ENCODE measurements at places on chromosomes 2 and 18. TPM values are rescaled to one million over a fixed set of nuclear protein-coding genes. Genes with fewer than 3 reads are reported as not detected.

ADGRF3 gene
- total RNA-seq, result 0.06 TPM

CABLES1 gene
- 13.0 TPM for total RNA-seq

AGPS gene
- 44.7 TPM for total RNA-seq

CERKL gene
- total RNA-seq, result 0.15 TPM

ILKAP gene
- total RNA-seq, result 39.9 TPM

GPBAR1 gene
- 0.31 TPM for total RNA-seq

IL36B gene
- 0.17 TPM for total RNA-seq

MEX3C gene
- total RNA-seq, result 19.7 TPM

DSEL gene
- 0.40 TPM for total RNA-seq

STEAP3 gene
- total RNA-seq, result 51.2 TPM

LAMA3 gene
- total RNA-seq, result 55.8 TPM

INO80D gene
- 1.5 TPM for total RNA-seq

SCYGR6 gene
- not detected for total RNA-seq

HMSD gene
- total RNA-seq, result 0.23 TPM

MYO3B gene
- not detected for total RNA-seq

RTN4 gene
- total RNA-seq, result 421 TPM

GPR39 gene
- total RNA-seq, result 7.5 TPM

SDC1 gene
- 148 TPM for total RNA-seq

SCN9A gene
- total RNA-seq, result 4.4 TPM

SCN3A gene
- not detected for total RNA-seq

TUBA4B gene
- total RNA-seq, result 0.28 TPM

UGGT1 gene
- total RNA-seq, result 21.3 TPM

ALPI gene
- not detected for total RNA-seq

GPR55 gene
- total RNA-seq, result not detected

BCL2 gene
- total RNA-seq, result 0.53 TPM

GALNT14 gene
- 47.8 TPM for total RNA-seq

KCNIP3 gene
- total RNA-seq, result 2.0 TPM

ASB1 gene
- 60.3 TPM for total RNA-seq

MAP3K19 gene
- total RNA-seq, result not detected

ANKRD30B gene
- not detected for total RNA-seq

DSG4 gene
- total RNA-seq, result not detected

CNDP1 gene
- total RNA-seq, result not detected

PAX3 gene
- total RNA-seq, result not detected

MROH2A gene
- total RNA-seq, result 0.26 TPM

VWA3B gene
- total RNA-seq, result 0.33 TPM

RSAD2 gene
- total RNA-seq, result 0.53 TPM

ONECUT2 gene
- total RNA-seq, result 0.33 TPM
